ENCODE measurements at places on chromosomes 5 and 9.

GRCh38 chr5:113119246-113119924 lies 142.8 kb downstream of the DCP2 start:
- no peak for DNase-seq

- DNase-seq, result no peak
Measured at GRCh38 chr9:21160178-21160577, 6.3 kb downstream of the IFNA21 start.

- DNase-seq, result no peak
Measured at GRCh38 chr5:132210944-132211343, 16.7 kb downstream of the P4HA2 start.

DNA sequence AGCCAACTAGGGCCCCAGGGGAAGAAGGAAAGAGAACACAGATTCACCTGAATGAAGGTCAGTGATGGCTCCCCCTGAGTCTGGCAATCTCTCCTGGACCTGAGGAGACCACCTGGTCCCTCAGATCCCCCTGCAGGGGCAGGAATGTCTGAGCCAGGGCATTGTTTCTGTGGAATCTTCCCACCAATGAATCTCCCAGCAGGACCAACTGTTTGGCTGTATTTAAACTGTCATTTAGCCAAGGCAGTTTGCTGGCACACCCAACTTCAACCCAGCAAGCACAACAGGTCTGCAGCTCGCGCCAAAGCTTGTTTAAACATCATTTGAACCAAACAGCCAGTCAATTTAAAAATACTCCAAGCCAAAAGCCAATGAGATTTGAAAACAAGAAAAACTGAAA lies 92.6 kb downstream of the SH3TC2 start:
- peak; percentile 27 for DNase-seq

- no peak for DNase-seq
Measured at GRCh38 chr9:116939161-116939560, 252.1 kb downstream of the TRIM32 start.

DNA sequence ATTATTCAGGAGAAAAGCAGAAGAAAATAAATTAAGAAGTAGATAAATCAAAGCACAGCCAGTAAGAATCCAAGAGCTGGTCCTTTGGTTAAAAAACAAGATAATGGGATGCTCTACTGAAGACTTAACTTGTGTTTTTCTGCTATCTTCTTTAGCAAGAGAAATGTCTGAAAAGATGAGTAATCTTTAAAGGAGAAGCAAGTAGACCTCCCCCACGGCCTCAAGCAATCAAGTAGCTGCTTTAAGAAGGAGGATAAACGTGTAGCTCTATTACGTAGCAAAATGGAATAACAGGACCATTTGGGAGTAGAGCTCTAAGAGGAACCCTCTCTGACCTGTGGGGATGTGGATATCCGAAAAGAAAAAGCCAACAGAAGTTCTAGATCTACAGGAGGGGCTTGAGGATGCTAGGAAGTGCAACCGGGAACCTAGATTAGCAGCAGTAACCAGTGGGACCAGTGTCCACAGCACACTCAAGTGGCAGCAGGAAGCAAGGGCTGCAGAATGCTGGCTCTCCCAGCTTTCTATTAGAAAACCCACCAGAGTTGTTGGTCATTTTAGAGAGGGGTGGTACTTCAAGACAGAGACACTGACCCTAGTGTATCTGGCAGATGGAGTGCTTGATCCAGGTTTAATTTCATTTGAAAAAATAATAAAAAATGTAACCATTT lies 185.4 kb downstream of the GABBR2 start:
- no peak for DNase-seq

GRCh38 chr9:76759732-76760131 lies 4.5 kb upstream of the PCA3 start:
- peak; percentile 60 for DNase-seq

- DNase-seq, result no peak
Measured at GRCh38 chr9:21527579-21527978, 45.5 kb upstream of the IFNE start.

DNA sequence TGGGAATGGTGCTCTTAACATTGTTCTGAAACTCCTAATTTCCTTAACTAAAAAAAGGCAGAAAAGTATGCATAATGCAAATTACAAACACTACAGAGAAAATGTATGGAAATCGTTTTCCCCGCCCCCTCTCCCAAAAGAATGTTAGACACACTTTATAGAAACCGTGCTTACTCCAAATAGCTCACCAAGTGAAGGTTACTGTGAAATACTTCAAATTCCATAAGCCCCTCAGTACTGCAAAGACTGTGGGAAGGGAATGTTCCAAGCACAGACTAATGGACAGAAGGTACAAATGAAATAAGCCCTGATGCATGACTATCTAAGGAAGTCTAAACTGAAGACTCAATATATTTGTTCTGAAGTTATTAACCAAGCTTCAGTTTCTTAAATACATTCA lies 12.5 kb downstream of the MAPKAP1 start:
- no peak for DNase-seq

GRCh38 chr5:43837091-43837490 lies 234.1 kb downstream of the NNT start:
- no peak for DNase-seq
